ENCODE measurements at places on chromosomes 4 and X.

DNA sequence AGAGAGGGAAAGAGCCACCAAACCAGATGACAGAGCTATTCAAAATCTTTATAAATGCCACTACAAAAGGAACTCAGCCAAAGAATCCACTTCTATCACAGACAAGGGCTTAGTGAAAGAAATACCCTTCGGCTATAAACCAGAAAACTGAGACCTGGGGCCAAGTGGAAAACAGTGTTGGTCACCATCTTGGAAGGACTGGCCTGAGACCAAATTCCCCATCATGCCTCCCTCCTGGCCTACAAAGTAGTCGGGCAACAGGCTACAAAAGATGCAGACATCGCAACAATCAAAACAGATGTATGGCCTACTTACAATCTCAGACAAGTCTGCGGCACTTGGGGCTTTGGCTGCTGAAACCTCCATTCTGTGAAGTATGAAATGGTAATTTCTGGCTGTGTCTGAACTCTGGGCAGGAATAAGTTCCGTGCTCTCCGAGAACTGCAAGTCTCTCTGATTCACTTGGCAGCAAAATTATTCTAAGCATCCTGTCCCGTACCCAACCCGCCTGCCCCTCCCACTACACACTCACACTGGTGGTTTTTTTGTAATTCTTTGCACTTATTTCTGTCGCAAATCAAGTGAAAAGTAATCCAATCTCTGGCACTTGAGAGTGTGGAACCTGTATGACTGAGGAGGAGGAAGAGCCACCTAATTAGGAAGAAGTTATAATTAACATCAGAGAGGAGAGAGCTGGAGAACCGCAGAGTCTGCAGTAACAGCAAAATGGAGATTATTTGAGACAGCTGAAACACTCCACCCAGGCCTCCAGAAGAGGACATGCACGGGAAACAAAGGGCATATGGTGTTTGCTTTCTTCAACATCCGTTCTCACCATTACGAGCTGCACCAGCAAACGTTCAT, 87.8 kb downstream of the SH3KBP1 start:
- DNase-seq: peak; percentile 27

DNA sequence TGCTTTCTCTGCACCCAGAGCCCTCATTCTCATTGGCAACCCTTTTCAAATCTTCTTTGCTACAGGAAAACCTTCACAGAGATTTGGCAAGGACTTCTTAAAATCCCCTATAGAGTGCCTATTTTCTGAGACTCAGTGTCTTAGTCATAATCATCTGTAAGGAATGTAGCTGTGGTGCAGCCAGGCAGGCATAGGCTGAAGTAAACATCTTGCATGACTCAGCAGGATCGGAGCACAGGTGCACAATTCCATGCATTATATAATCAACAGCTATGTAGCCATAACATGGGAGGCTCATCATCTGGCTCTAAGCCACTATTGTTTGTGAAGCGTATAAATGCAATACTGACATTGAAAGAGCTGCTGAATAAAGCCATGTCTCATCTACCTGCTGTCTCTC, 368.8 kb downstream of the MAGEE1 start:
- DNase-seq: no peak

DNA sequence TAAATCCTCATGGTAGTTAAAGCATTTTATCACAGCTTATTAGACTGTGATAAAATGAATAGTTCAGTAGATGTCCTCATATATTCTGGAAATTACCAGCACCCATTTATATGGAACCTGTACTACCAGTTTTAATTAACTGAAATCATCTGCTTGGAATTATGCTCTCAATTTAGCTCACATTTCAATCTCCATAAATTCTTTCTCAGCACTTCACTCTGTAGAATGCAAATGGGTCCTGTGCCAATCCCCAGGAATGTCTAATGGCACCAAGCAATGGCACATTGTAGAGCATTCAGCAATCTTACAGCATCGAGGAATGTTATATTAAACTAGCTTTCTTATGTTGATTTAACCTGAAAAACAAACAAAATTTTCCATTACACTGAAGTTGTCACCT, 355.1 kb downstream of the PDHA2 start:
- DNase-seq: no peak

DNA sequence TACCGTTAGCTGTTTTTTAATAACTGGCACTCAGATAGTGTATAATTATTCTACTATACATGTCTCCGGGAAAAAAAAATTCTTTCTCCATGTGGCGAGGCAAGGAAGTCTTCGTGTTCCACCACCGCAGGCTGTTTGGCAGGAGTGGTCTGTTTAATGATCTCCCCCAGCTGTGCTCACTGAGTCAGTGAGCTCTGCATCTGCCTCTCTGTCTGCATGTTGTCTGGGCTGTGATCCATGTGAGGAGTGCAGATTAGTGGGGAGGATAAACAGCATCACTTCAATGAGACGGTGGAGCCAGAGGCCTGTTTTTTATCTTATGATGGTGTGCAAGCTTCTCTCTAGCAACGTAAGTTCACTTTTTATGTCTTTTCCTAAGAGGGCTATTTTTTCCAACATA, 69.8 kb downstream of the RPS3A start:
- DNase-seq: no peak

DNA sequence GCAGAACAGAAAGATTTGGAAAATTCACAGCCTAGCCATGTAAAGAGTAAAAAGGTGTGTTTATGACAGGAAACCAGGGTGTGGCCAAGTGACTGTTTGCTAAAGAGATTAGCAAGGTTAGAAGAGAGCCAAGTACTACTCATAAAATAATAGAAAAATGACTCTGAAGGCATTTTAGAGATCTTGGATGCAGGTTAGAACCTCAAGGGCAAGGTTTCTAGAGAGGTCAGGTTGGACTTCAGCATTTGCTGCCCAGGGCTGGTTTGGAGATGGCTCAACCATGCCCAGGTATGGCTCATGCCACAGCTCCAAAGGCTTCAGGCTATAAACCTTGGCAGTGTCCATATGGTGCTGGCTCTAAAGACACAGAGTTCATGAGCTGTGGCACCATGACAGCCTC, 40.6 kb upstream of the ADGRA3 start:
- DNase-seq: no peak

- no peak for DNase-seq
Observed at GRCh38 chrX:107541244-107541643, 87.1 kb upstream of the PRPS1 start.

DNA sequence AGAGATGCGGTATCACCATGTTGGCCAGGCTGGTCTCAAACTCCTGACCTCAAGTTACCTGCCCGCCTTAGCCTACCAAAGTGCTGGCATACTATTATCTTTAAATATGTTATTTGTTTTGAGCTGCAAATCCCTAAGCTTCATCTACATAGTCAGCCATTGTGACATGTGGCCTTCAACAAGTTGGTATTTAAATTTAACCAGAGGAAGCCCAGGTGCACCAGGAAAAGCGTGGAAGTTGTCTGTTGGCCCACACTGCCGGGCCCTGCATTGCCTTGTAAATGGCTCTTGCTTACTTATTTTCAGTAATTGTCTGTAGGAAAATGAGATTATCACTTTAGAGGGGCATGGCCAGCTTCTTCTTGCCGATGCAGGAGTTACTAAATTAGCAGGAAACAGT, 6.0 kb downstream of the WWC2 start:
- no peak for DNase-seq

- DNase-seq: no peak
Observed at GRCh38 chrX:67503004-67503403, 40.8 kb upstream of the AR start.

- DNase-seq: no peak
Observed at GRCh38 chr4:143403553-143403820, 66.8 kb downstream of the GAB1 start.

DNA sequence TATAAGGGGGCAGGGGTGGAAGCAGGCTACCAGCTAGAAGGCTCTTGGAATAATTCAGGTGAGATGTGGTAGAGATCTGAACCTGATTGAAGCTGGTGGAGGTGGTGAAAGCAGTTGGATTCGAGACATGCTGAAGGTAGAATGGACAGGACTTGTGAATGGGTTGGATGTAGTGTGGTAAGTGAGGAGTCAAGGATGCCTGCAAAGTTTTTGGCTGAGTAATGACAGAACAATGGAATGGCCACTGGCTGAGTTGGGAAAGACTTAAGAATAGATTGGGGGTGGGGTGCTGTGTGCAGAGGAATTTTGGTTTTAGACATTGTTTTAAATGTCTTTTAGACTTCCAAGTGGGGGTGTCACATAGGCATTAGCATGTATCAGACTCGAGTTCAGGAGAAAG, 33.5 kb downstream of the HPF1 start:
- no peak for DNase-seq

GRCh38 chr4:69239092-69239491, 24.5 kb upstream of the UGT2B11 start:
- DNase-seq: no peak
